ENCODE measurements at places on chromosomes 2 and 18.

DNA sequence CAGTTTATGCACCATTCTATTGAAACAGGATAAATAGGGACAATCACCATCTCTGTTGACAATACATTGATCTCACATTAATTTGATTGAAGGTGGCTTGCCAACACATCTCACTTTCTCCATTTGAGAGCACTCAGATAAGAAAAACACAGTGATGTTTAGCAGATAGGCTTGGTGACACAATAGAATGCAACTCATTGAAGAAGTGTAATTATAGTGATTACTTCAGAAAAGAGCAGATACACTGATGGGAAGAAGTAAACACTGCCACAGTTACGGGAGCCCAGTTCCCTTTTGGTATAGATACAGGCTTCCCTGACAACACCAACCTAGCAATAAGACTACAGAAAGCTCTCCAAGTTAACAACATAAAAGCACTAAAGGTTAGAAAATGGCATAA is 89.1 kb downstream of the FIGN start:
- no peak for DNase-seq

DNA sequence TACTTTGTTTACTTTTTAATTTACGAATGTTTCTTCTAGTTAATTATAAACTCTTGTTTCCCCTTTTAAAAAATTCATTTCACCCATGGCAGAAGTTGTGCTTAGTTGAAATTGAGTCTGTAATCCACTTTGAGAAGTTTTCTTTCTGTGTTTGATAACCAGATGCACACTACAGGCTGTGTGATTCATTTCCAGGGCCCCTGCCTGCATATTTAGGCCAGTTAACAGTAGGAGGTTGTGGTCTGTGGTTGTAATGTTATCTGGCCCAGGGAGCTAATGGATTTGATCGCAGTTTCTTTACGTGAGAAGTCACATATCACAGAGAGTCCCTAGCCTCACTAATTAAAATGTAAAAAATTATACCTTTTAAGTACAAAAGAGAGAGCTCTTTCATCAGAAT is 3.3 kb downstream of the CDH7 start:
- DNase-seq: no peak

- no peak for DNase-seq
Observed at GRCh38 chr2:54546923-54547720, 91.0 kb downstream of the SPTBN1 start.

- DNase-seq: no peak
Observed at GRCh38 chr2:235542733-235543127, 48.9 kb downstream of the AGAP1 start.

- no peak for DNase-seq
Observed at GRCh38 chr18:70036771-70037347, 89.2 kb upstream of the CD226 start.

DNA sequence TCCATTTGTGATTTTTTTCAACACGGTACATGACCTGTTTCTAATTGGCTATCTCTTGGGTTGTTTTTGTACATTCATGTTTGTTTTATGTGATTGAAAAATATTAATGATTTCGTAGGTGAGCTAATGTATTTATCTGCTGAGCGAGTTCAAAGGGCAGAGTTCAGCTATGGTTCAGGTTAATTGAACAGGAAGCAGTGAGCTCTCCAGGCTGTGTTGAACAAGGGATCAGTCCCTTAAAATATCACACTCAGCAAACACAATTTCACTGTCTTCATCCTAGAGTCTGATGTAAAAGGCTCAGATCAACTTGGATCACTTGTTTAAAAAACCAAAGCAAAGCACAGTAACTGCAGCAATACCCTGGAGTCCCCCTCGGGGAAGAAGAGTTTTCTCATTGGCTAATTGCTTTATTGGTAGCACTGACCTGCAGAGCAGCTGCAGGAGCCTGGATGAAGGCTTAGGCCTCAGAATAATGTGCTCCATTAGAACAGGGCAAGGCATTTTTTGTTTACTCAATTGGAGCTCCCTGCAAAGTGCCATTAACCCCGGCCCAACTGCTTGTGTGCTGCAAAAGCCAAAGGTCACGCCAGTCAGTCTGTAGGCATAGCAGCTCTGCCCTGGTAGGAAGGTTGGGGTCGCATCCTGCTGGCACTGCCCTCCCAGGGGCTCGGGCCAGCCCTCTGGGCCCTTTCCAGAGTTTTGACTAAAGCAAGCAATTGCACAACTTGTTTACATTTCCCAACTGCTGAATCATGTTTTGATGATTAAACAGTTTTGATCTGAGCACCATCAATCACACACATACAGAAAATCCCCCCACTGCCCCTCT is 10.5 kb downstream of the ONECUT2 start:
- no peak for DNase-seq

GRCh38 chr2:101972621-101973434 is 18.9 kb upstream of the IL1R2 start:
- DNase-seq: no peak

- no peak for DNase-seq
Observed at GRCh38 chr2:172845028-172845630, 109.5 kb downstream of the RAPGEF4 start.

DNA sequence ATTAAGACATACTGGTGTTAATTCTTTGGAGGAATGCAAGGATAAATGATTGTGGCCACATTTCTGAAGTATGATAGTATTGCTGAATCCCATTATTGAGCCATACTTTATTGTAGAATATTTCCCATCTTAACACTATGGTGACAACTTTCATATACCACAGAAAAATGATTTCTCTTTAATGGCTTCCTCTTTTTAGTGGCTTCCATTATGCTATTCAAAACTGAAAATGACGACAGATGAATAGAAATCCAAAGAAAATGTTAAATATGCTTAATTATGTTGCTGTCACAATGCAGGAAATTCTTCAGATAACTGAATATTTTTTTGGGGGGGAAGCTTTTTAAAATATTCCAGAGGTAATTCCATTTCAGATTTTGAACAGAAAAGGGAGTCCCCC is 88.9 kb upstream of the TMEM200C start:
- no peak for DNase-seq
